ENCODE measurements at places on chromosomes 3 and 15.

DNA sequence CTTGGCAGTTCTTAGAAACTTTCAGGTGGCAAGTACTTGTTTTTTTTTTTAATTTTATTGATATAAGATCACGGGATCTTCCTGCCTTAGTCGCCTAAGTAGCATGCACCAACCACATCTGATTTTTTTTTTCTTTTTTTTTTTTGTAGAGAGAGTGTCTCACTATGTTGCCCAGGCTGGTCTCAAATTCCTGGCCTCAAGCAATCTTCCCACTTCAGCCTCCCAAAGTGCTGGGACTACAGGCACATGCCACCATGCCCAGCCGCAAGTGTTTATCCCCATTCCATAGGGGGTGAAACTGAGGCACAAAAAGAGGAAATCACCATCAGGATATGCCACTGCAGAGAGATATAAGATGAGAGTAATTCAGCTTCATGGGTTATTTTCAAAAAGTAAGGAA lies 102.9 kb downstream of the IGF2BP2 start:
- DNase-seq, result no peak

GRCh38 chr3:4546346-4547178 lies 53.4 kb downstream of the ITPR1 start:
- DNase-seq, result no peak

DNA sequence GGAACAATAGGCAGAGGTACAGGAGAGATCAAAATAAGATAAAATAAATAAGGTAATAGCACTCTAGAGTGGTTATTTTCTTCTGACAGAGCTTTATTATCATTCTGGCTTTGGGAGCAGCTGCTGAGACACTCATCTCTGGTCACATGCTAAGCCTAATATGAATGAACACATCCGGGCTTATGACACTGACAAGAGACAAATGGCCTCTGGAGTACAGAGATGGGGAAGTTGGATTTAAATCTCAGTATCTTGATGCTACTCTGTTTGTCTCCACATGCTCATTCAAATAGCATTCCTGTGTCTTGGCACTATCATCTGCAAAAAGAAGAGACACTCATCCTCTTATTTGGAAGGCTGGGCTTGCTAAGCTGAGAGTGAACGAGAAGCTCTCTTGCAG lies 55.6 kb downstream of the TMEM45A start:
- no peak for DNase-seq

GRCh38 chr15:67183443-67184169 lies 70.9 kb downstream of the AAGAB start:
- no peak for DNase-seq

GRCh38 chr15:78389322-78389721 lies 48.7 kb upstream of the IREB2 start:
- no peak for DNase-seq

DNA sequence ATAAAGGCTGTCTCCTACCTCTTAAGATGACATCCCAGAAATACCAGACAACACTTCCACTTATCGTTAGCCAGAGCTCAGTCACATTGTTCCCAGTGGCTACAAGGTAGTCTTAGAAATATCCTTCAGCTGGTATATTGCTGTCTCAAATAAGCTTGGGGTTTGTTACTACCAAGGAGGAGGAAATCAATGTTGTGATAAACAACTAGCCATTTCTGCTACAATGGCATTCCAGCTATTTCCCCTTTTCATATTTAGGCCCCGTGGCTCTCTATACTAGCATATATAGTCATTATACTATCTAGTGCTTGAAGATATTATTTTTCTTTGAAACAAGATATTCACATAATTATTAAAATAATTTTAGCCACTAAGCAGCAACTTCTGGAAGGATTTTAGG lies 56.5 kb downstream of the VPS8 start:
- DNase-seq, result no peak

GRCh38 chr3:131036986-131037385 lies 10.3 kb downstream of the NEK11 start:
- DNase-seq, result no peak

DNA sequence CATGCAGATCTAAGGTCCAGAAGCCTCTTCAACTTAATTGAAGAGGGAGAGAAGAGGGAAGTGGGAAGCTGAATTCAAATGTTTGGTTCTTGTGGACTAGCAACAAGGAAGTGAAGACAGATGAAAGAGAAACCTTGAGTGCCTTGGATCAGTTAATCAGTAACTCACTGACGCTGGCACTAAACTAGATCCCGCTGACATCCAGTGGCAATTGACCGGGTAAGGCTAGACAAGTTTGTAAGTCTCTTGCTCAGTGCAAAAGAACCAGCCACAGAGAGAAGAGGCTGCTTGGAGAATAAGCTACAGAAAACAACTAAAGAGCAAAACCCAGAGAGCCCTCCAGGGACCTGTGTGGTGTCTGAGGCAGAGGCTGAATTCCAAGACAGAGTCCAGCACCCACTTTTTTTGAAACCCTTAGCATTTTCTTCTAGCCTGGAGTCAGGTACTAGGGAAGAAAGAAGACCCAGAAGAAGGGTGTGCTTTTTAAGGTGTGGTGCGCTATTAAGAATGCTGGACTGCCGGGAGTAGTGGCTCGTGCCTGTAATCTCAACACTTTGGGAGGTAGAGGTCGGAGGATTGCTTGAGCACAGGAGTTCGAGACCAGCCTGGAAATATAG lies 6.9 kb downstream of the PLCH1 start:
- DNase-seq, result no peak

DNA sequence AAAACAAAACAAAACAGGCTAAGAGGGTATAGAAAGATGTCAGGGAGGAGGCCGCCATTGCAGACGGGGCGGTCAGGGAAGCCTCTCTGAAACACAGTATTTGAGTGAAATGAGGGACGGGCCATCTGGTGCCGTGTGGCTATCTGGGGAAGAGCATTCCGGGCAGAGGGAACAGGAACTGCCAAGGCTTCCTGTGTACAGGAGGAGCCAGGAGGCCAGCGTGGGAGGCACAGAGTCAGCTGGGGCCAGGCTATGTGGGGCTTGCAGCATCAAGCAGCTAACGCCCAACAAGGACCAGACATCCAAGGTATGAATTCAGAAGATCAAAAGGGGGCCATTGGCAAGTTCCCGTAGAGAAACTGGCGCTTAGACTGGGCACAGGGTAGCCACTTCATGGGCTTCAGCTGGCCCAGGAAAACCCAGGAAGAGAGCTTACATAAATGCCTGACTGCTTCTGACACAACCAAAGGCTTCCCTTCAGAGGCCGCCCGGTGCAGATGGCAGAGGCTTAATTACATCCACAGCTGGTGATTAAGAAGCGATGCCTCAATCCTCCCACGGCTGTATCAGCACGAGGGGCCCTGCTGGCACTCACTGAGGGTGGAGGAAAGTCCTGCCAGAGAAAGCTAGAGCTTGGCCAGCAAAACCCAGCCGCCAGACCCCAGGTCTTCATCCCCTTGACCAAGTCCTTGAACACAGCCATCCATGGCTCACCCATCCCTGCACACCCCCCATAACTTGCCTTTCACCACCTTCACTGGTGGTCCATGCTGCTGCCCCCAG lies 144.9 kb downstream of the MEGF11 start:
- DNase-seq, result no peak

GRCh38 chr15:94259121-94259751 lies 27.9 kb downstream of the MCTP2 start:
- DNase-seq, result no peak

- no peak for DNase-seq
Observed at GRCh38 chr3:27486336-27486735, 2.2 kb upstream of the SLC4A7 start.

Measured in stimulated activated naive CD8-positive, alpha-beta T cell treated with anti-CD3 and anti-CD28 coated beads, Interleukin-15, Interleukin-2, amounts not matched to agents 100 U/mL and 50 U/mL, for 24 hours (primary cell).